ENCODE measurements at places on chromosomes 12 and 14. TPM values are rescaled to one million over a fixed set of nuclear protein-coding genes. Genes with fewer than 3 reads are reported as not detected.

- H3K36me3 ChIP-seq, result no peaks in the 10 kb centered on the region
- DNase-seq, result no peak
- H3K27me3 ChIP-seq, result peaks cover 19% of the 10 kb centered on the region
- H3K4me1 ChIP-seq, result no peaks in the 10 kb centered on the region
- H3K27ac ChIP-seq, result no peak overlapping the region
Observed at GRCh38 chr12:113464452-113464775, 7.3 kb downstream of the LHX5 start.

Gene ACSS3
- 52.1 TPM for total RNA-seq

- H3K27ac ChIP-seq, result no peak overlapping the region
- no peaks in the 10 kb centered on the region for H3K27me3 ChIP-seq
- no peak overlapping the region for H3K4me3 ChIP-seq
Observed at GRCh38 chr14:104107101-104107581, 21.6 kb downstream of the ASPG start.

DNA sequence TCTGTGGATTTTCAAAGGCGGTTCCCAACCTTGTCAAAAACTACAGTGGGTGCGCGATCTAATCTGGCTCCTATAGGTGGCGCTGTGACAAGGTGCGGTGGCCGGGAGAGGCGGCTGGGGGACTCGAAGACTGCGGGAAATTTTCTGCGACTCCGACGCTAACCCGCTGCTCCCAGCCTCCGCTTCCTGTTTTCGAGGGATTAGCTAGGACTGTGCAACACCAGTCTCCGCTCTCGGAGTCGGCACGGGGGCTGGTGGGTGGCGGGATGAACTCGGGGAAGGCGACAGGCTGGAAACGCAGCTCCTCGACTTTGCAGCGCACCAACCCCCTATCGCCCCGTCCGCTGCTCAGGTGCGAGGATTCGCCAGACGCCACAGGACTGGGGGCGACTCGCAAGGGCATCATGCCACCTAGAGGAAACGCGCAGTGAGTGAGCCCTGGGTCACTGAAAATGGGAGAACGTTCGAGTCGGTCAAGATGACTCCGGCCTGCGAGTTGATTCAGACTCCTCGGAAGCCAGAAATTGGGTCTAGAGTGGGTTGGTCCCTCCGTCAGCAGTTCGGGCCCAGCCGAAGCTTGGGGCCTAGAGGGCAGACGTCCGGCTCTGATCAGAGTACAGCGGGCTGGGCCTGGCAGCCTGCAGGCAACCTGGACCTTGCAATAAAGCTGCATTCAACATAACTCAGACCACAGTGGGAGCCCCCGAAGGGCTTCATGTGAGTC is 5.5 kb upstream of the PAX9 start:
- no peak overlapping the region for H3K4me3 ChIP-seq
- DNase-seq, result no peak
- no peaks in the 10 kb centered on the region for H3K4me1 ChIP-seq
- no peaks in the 10 kb centered on the region for H3K36me3 ChIP-seq
- H3K27me3 ChIP-seq, result peaks cover 79% of the 10 kb centered on the region
- H3K27ac ChIP-seq, result no peak overlapping the region

DNA sequence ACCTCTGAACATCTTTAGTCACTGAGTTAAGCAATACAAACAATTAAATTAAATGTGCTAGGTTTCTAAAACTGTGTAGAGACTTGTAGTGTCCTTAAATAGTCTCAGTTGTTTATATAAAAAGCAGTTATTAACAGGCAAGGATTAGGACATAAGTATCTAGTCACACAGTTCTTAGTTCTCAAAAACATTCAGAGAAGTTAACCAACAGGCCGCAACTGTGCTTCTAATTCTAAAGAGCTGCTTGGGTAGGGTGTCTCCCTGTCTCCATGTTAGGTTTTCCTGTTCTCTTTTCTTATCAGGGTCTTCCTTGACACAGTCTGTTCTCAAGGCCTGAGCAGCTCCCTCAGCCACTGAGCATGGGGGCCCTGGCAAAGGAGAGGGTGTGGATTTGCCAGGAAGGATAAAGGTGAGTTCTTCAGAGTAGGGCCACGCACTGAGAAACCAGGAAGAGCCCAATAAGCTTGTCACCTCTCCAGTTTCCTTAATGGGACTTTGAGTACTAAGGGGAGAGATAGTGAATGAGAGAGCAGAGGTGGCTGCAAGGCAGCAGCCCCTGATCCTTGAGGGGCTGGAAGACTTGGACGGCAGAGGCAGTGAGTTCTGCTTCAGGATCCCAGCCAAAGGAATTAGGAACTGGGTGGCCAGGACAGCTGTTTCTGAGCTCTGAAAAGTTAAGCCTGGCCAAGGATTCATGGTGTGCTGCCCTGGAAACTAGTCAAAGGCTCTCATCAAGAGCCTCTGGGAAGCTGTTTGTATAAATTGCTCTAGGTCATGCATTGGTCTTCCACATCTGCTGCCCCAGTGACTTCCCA is 177.3 kb downstream of the MYRFL start:
- H3K27me3 ChIP-seq, result no peaks in the 10 kb centered on the region
- no peak for DNase-seq
- H3K4me3 ChIP-seq, result no peak overlapping the region
- no peaks in the 10 kb centered on the region for H3K4me1 ChIP-seq
- H3K27ac ChIP-seq, result peak overlapping the region; percentile 42
- no peaks in the 10 kb centered on the region for H3K36me3 ChIP-seq

GRCh38 chr12:111764120-111764821 is 2.5 kb upstream of the ALDH2 start:
- H3K27ac ChIP-seq, result no peak overlapping the region
- no peak overlapping the region for H3K4me3 ChIP-seq
- no peaks in the 10 kb centered on the region for H3K27me3 ChIP-seq
- peaks cover 8% of the 10 kb centered on the region for H3K4me1 ChIP-seq

GRCh38 chr12:119685375-119685774 is 17.4 kb downstream of the PRKAB1 start:
- no peaks in the 10 kb centered on the region for H3K4me1 ChIP-seq
- H3K4me3 ChIP-seq, result no peak overlapping the region
- H3K27ac ChIP-seq, result no peak overlapping the region
- H3K36me3 ChIP-seq, result no peaks in the 10 kb centered on the region

Gene DENR
- 32.1 TPM for total RNA-seq

- H3K27me3 ChIP-seq, result no peaks in the 10 kb centered on the region
- H3K27ac ChIP-seq, result no peak overlapping the region
- no peak overlapping the region for H3K4me3 ChIP-seq
- DNase-seq, result no peak
- H3K36me3 ChIP-seq, result no peaks in the 10 kb centered on the region
- H3K4me1 ChIP-seq, result no peaks in the 10 kb centered on the region
Observed at GRCh38 chr12:109642506-109643132, 69.0 kb downstream of the MVK start.

Gene KLC1
- total RNA-seq, result 130 TPM

Gene FSCB
- not detected for total RNA-seq

GRCh38 chr12:81543621-81544139 is 215.5 kb downstream of the PPFIA2 start:
- H3K4me3 ChIP-seq, result no peak overlapping the region
- no peak overlapping the region for H3K27ac ChIP-seq
- no peak for DNase-seq
- H3K36me3 ChIP-seq, result no peaks in the 10 kb centered on the region
- no peaks in the 10 kb centered on the region for H3K4me1 ChIP-seq

DNA sequence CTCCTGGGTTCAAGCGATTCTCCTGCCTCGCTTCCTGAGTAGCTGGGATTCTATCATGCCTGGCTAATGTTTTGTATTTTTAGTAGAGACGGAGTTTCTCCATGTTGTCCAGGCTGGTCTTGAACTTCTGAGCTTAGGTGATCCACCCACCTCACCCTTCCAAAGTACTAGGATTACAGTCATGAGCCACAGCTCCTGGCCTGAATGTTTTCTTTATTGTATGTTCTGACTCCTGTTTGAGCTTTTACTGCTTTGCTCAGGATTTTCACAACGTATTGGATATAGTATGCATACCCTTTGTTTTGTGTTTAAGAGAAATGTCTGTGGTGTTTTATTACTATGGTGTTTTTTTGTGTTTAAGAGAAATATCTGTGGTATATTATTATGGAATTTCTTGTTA is 37.2 kb downstream of the ATF7IP start:
- no peak for DNase-seq
- H3K4me1 ChIP-seq, result peaks cover 6% of the 10 kb centered on the region
- no peaks in the 10 kb centered on the region for H3K36me3 ChIP-seq
- H3K27me3 ChIP-seq, result no peaks in the 10 kb centered on the region
- no peak overlapping the region for H3K27ac ChIP-seq
- H3K4me3 ChIP-seq, result no peak overlapping the region

Gene TAS2R7
- not detected for total RNA-seq

Gene NXPH4
- 6.3 TPM for total RNA-seq

GRCh38 chr12:101941306-101942249 is 64.2 kb downstream of the DRAM1 start:
- H3K36me3 ChIP-seq, result no peaks in the 10 kb centered on the region
- H3K27me3 ChIP-seq, result no peaks in the 10 kb centered on the region
- no peak for DNase-seq
- peak overlapping the region; percentile 65 for H3K27ac ChIP-seq
- H3K4me3 ChIP-seq, result no peak overlapping the region

GRCh38 chr12:96295532-96296160 is 101.5 kb downstream of the ELK3 start:
- DNase-seq, result no peak
- H3K36me3 ChIP-seq, result no peaks in the 10 kb centered on the region
- no peak overlapping the region for H3K4me3 ChIP-seq
- no peaks in the 10 kb centered on the region for H3K27me3 ChIP-seq

DNA sequence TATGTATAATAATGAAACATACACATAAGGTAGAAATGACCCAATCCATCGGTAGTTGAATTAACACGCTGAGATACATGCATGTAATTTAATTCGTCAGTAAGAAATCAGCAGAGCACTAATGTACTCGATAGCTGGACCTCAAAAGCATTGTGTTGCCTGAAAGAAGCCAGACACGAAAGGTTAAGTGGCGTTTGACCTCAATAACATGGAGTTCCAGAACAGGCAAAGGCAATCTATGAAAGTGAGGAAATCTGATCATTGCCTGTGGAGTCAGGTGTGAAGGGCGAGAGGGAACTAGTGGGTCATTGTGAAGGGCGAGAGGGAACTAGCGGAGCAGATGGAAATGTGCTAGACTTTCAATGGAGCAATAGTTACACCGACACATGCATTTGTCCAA is 970.4 kb upstream of the TMEM132C start:
- no peaks in the 10 kb centered on the region for H3K27me3 ChIP-seq
- no peaks in the 10 kb centered on the region for H3K4me1 ChIP-seq
- no peak overlapping the region for H3K4me3 ChIP-seq

DNA sequence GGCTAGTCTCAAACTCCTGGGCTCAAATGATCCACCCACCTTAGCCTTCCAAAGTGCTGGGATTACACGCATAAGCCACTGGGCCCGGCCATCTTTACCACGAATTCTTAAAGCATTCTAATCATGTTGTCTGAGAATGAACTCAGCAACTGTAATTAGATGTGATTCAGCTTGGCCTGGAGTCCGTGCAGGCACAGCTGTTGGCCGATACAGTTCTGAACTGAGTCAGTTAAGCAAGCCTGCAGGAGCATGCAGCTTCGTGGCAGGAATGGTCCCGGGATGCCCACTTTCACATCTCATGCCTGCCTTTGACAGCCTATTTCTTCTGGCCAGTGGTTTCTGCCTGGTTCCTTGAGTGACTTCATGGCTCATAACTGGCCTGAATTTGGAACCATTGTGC is 194.1 kb downstream of the ANO6 start:
- no peaks in the 10 kb centered on the region for H3K27me3 ChIP-seq
- no peak for DNase-seq
- no peaks in the 10 kb centered on the region for H3K36me3 ChIP-seq
- H3K4me3 ChIP-seq, result no peak overlapping the region

GRCh38 chr14:30873308-30874119 is 845 bp upstream of the COCH start:
- no peak overlapping the region for H3K27ac ChIP-seq
- H3K36me3 ChIP-seq, result no peaks in the 10 kb centered on the region
- DNase-seq, result no peak
- peaks cover 12% of the 10 kb centered on the region for H3K27me3 ChIP-seq
- H3K4me1 ChIP-seq, result no peaks in the 10 kb centered on the region

DNA sequence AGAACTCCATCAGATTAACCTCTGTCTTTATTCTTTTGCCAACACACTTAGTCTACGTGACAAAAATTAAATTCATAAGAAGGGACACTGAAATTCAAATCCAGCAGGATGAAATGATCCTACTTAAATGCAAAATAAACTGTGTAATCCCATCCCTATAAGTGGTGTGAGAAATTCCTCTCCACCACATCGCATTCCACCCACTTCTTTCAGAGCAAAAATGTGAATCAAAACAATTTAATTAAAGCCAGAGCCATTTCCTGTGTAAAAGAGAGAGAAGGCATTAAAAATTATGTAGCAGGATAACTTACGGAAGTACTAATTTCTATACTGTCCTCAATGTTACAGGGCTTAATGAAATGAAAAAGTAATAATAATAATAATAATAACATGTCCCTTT is 844.3 kb downstream of the GALC start:
- no peak overlapping the region for H3K4me3 ChIP-seq
- H3K27ac ChIP-seq, result no peak overlapping the region
- no peak for DNase-seq
- no peaks in the 10 kb centered on the region for H3K4me1 ChIP-seq
- H3K27me3 ChIP-seq, result no peaks in the 10 kb centered on the region

GRCh38 chr14:92316176-92316575 is 6.8 kb upstream of the SLC24A4 start:
- no peak for DNase-seq
- H3K36me3 ChIP-seq, result no peaks in the 10 kb centered on the region
- no peak overlapping the region for H3K27ac ChIP-seq
- H3K27me3 ChIP-seq, result no peaks in the 10 kb centered on the region

DNA sequence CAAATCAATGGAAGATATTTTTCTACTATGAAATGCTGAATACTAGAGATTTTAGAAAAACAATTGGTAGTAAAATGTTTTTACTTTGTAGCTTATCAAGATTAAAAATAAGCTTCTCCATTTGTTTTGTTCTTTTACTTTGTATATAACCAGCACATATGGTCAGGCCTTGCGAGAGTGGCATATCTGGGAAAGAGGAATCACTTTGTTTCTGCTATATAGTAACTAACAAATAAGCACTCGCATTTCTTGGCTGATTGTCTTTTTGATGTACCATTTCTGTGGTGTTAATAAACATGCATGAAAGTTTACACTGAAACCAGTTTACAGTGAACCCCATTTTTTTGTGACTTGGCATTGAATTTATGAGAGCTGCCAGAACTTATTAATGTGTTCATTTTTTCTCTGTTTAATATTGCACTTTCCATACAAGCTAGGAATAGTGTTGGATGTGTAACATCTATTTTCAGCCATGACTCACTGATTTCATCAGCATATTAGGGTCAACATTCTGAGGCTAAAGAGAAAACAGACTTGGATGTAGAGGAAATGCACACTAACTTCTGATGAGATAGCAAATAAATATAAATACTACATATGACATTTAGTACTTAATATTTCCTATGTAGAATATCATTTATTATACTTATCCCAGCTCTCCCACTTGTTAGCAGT is 635.5 kb downstream of the KCNH5 start:
- H3K36me3 ChIP-seq, result no peaks in the 10 kb centered on the region
- no peak overlapping the region for H3K4me3 ChIP-seq
- no peak overlapping the region for H3K27ac ChIP-seq
- no peaks in the 10 kb centered on the region for H3K27me3 ChIP-seq
- no peak for DNase-seq
- H3K4me1 ChIP-seq, result no peaks in the 10 kb centered on the region

All from uterus (tissue), 4 donors.